Activated CD4-positive, alpha-beta T cell treated with anti-CD3 and anti-CD28 coated beads, Interleukin-2, amount 10 ng/mL, durations not matched to agents 24 days and 14 days (primary cell): ENCODE measurements at places on chromosomes 16 and 17. TPM values are rescaled to one million over a fixed set of nuclear protein-coding genes. Genes with fewer than 3 reads are reported as not detected.

Gene SEPTIN1
- 162 and 163 TPM in 2 replicates for total RNA-seq

Gene SMIM36
- total RNA-seq: not detected in 2 replicates

GRCh38 chr17:77458202-77459017, 317.6 kb downstream of the SEC14L1 start:
- peak; percentile 80 for DNase-seq

GRCh38 chr17:61385577-61386236, 13.9 kb upstream of the TBX2 start:
- no peak for DNase-seq
